ENCODE measurements at places on chromosomes 12 and 14.

- no peak for DNase-seq
Observed at GRCh38 chr14:102159841-102160240, 20.1 kb downstream of the WDR20 start.

DNA sequence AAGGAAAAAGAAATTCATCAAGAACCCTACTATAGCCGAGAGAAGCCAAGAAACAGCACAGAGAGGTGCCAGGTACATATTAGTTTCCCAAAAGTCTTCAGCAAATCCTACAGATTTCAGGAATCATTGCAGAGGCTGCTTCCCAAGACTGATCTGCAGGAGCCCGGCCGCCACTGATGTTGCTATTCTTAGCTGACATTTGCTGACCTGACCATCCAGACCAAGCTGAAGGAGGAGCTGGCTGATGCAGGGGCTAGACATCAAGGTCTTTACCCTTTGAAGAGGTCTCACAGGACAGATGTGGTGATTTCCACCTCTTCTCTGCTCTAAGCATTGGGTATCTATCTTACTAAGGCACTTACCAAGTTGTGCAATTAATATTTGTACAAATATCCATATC lies 444.8 kb upstream of the SOX5 start:
- no peak for DNase-seq

DNA sequence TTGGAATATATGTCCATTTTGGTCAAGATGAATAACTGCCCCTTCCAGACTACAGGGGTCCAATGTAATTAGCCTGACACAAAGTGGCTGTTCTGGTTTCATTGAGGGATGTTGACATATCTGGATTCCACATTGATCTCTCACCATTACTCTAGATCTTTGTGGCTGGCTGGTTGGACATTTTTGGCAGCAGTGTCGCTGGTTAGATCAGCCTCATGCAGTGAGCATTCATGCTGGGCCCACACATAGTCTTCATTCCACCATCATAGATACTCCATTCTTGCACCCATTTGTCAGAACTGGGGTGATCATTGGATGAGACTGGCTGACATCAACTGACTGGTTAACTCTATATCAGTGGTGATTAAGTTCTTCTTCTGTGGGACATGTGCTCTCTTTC lies 74.4 kb downstream of the MGST1 start:
- DNase-seq = no peak

- peak; percentile 83 for DNase-seq
Observed at GRCh38 chr14:61472011-61472672, 150.8 kb downstream of the PRKCH start.

DNA sequence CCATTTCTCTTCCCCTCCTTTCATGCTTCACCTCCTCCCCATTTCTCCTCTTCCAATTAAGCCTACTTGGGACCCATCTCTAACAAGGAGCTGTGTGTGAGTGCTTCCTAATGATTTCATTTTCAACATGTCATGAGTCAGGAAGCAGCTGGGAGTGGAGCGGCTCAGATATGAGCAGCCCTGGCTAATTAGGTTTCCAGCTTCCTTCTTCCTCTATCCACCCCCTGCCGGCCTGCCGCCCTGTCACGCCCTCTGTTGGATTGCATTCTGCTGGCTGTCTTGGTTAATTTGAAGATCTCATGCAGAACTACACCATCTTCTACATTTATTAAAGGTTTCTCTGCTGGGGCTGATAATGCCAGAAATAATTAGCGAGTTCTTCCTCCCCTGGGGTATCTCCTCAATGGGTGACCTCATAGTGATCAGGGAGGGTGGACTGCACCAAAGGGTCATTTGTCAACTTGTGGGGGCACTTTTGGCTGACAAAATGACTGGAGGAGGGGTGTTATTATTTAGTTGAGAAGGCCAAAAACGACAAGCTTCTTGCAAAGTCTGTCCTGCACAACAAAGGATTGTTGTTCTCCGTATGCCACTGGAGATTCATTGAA lies 300.9 kb upstream of the SRRM4 start:
- DNase-seq = no peak

GRCh38 chr14:24329073-24329663 lies 5.7 kb downstream of the ADCY4 start:
- DNase-seq = no peak

DNA sequence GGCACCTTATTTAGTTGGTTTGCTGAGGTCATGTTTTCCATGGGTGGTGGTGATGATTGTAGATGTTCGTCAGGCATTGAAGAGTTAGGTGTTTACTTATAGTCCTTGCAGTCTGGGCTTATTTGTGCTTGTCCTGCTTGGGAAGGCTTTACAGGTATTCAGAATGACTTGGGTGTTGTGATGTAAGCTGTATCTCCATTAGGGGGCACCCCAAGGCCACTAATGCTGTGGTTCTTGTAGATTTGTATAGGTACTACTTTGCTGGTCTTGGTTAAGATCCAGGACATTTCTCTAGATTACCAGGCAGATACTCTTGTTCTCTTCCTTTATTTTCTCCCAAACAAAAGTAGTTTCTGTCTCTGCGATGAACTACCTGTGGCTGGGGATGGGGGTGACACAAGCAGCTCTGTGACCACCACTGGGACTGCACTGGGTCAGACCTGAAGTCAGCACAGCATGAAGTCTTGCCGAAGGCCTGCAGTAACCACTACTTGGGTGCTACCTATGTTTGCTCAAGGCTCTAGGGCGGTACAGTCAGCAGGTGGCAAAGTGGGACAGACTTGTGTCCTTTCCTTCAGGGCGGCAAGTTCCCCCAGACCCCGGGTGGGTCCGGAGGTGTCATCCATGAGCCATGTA lies 35.8 kb upstream of the FBXO33 start:
- no peak for DNase-seq

GRCh38 chr14:75981426-75982265 lies at the start of gene TGFB3:
TGFB3 (minus strand) TSS chr14:75981995; CDS start chr14:75980893, 1,102 bp downstream.
- DNase-seq = peak; percentile 60

- no peak for DNase-seq
Observed at GRCh38 chr14:63875311-63875710, 22.5 kb downstream of the SYNE2 start.

DNA sequence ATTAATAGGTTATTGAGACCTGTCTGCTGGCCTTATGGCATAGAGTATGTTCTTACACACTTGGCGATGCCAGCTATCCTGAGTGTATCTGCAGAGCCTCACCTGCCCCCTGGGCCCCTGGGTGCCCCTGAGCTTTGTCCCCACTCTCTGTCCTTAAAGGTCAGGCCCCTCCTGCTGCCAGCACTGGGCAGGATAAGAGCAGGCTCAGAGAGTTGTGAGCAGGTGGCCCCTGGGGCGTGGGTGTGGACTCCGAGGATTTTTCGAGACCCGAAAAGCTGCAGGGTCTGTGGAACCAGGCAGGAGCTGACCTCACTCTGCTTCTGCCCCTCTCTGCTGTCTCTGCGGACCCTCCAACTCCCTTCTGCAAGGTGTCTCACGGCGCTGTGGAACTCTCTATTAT lies 8.2 kb downstream of the HIP1R start:
- no peak for DNase-seq

GRCh38 chr14:74919421-74920165 lies 3.5 kb downstream of the RPS6KL1 start:
- DNase-seq = no peak

GRCh38 chr12:124646385-124647230 lies 79.2 kb upstream of the NCOR2 start:
- no peak for DNase-seq

GRCh38 chr12:124172636-124173035 lies 122.3 kb upstream of the RFLNA start:
- no peak for DNase-seq

Data from CD4-positive, alpha-beta T cell treated with Interleukin-2 at 100 ng/mL for 4 hours (primary cell).